ENCODE measurements at places on chromosomes 4 and X.

GRCh38 chr4:8117278-8117682 lies 41.3 kb downstream of the ABLIM2 start:
- peak; percentile 53 for DNase-seq

DNA sequence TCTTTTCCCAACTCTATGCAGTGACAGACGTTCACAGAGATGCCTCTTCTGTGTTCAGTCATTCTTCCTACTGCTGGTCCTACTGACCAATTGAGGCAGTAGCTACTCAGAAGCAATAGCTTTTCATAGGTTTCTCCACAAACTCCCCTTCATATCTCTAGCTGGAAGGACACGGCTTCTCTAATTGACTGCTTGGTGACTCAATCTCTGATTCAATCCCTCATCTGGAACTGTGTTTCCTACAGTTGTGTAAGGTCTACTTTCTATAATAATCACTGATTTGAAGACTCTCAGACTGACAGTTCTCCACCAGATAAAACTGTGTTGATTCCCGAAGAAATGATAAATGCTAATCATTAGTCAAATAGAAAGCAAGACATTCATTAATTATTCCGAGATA lies 111.5 kb downstream of the DTHD1 start:
- no peak for DNase-seq

DNA sequence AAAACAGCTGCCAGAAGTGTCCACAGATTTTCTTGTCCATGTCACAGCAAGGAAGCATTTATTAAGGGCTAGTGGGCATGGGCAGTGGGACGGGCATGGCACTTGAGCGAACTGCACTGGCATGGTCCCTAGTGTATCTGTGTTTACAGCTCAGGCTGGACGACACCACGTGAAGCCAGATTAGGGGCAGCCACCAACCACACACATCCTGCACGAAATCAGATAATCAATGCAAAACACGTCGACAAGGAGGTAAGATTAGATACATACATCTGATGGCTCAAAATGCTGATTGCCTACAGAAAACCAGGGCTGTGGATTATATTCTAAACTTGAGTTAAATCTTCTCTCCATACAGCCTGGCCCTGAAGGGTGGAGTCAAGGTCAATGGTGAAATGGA lies 103.8 kb upstream of the ATP6AP2 start:
- no peak for DNase-seq

GRCh38 chr4:25485104-25485503 lies 108.0 kb downstream of the ANAPC4 start:
- no peak for DNase-seq

DNA sequence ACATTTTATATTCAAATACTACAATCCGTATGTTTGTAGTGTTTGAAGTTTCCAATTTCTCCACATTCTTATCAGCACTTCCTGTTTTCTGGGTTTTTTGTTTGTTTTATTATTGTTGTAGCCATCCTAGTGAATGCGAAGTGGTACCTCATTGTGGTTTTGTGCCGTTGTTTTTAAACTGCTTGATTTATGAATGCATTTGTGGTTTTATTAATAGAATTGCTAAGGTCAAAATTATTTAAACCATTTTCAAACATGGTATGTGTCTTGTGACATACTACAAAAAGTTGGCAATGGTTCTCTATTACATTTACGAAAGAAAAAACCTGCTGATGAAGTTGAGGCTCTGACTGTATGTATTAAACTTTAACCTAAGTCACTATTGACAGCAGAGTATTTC lies 780.0 kb upstream of the MAGEB2 start:
- no peak for DNase-seq

- DNase-seq: peak; percentile 6
Measured at GRCh38 chr4:107988763-107989035, 990 bp upstream of the HADH start.

- DNase-seq: peak; percentile 6
Measured at GRCh38 chr4:130336585-130337217, 1240.7 kb downstream of the C4orf33 start.

DNA sequence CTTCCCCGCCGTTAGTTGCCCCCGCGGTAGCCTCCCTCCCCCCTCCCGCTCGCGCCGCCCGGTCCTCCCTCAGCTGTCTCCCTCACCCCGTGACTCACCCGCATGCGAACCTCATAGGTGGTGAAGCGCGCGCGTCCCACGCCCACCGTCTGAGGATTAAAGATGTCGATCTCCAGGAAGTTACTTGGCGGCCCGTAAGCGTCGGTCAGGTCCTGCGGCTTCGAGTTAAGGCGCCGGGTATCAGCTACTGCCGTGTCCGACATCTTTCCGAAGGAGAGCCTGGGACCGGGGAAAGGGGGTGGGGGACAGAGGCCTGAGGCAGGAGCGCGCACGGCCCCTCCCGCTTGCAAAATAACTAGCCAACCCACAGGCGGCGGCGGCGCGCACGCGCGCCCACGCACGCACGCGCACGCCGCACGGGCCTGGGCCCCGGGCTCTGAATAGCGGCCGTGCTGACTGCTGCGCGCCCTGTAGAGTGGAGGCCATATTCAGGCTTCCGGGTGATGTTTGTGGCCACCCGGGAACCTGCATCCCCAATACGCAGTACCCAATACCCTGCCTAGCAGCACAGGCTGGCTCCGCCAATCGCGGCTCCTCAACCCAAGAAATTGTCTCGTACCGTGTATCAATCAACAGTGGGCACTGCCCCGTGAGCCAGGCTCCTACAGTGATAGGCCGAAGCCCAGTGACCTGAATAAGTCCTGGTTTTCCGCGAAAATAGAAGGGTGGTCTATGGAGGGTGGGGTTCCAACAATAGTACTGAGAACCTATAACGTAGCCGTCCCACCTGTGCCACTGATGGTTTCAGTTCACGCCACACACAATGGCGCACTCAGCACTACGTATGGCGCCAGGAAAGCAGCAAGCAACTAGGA lies at the start of gene SNX12:
Gene SNX12, minus strand, starts transcription at position 291 of the 875 bp plus-strand sequence. Its CDS starts 28 bp downstream, at position 263.
- peak; percentile 89 for DNase-seq

- no peak for DNase-seq
Measured at GRCh38 chr4:137688651-137689050, 156.4 kb upstream of the PCDH18 start.

GRCh38 chrX:85052636-85053343 lies 49.1 kb downstream of the APOOL start:
- no peak for DNase-seq

DNA sequence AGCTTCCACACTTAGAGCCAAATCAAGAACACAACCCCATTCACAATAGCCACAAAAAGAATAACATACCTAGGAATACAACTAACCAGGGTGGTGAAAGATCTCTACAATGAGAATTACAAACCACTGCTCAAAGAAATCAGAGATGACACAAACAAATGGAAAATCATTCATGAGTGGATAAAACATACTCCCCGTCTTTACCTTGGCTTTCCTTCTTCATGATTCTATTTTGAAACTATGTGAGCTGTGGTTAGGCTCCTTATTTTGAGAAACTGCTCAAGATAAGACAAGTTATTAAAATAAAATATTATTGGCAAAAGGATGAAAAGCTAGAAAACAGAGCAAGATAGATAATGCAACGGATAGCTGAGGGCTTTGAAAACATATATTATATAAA lies 598.1 kb upstream of the FAT1 start:
- DNase-seq: no peak

- DNase-seq: no peak
Measured at GRCh38 chr4:84535901-84536300, 36.8 kb upstream of the NKX6-1 start.

GRCh38 chr4:4724321-4724720 lies 135.1 kb upstream of the MSX1 start:
- no peak for DNase-seq

DNA sequence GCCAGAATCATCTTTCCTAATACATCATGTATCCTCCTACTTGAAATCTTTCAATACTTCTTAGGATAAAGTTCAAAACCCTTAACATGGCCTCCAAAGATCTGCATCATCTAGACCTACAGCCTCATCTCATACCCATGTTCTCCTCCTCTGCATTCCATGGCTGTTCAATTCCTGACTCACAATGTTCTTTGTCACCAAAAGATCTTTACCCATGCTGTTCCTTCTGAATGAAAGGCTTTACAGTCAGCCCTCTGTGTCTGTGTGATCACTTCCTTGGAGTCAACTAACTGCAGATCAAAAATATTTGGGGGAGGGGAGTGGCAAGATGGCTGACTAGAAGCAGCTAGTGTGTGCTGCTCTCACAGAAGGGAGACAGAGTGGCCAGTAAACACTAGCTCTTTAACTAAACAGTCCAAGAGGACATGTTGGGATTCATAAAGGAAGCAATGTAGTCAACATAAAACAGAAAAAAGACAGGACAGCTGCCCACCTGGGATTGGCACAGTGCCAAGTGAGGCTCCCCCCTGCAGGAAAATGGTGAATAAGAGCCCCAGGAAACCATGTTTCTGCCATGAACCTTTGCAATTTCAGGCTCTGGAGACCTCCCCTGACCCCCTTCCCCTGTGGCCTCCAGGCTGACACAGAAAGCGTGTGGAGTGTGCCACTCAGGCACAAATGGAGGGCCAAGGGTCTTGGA lies 31.9 kb downstream of the CBR4 start:
- DNase-seq: no peak

- no peak for DNase-seq
Measured at GRCh38 chr4:41655177-41655576, 93.3 kb downstream of the PHOX2B start.

- DNase-seq: no peak
Measured at GRCh38 chrX:74104356-74105015, 199.5 kb upstream of the ZCCHC13 start.

DNA sequence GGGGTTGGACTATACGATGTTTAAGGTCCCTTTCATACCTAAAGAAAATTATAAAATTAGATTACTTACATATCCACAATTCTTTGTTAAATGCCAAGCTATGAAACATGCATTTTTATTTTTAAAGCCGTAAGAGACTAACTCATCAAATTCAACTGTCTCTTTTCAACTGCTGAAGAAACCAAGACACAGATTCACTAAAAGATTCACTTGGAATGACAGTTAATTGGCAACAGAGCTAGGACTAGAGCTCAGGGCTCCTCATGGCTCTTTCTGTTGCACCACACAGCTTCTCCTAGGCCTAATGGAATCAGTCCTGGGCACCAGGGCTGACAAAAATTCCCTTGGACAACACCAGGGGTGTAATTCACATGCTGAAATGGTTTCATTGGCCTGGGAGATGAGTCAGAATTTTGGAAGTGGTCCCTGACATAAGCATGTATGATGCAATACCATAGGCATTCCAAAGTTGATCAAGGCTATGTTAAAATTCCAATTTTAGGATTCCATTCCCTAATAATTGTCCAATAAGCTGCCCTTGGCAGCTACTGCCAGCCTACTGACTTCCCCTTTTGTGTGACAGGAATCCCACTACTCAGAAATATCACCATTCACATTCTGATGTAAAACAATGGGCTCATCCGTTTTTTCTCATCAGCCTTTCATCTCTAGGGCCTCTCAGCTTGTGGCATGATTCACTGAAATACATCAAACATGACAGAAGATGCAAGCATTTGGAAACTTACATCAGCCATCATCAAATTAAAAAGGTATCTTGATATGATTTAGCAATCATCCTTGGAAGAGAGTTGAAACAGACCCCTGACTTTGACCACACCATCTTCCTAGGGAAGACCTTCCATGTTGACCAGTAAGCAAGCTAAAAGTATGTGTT lies 54.2 kb downstream of the PLAC1 start:
- no peak for DNase-seq

- DNase-seq: no peak
Measured at GRCh38 chr4:8315435-8316250, 46.1 kb downstream of the HTRA3 start.

DNA sequence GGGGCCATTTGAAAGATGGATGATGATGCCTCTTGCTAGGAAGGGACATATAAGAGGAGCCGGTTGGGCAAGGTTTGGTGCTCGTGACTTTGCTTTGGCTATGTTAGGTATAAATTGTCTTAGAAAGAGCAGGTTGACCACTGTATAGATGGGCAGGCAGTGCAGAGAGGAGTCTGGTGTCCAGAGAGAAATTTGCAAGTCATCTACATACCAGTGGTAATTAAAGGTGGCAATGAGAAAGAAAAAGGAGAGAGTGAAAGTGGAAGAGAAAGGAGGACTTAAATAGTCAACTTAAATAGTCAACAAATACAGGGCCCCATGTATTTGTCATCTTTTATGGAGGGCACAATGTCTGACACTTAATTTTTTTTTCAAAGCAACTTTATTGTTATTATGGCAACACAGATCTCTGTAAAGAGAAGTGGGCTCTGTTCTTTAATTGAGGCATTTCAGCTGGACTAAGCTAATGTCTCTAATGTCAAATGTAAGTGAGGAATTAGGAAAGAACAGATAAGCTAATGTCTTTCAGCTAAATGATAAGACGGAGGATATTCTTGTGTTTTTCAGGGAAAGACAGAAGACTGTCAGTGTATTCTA lies 75.4 kb upstream of the ANXA3 start:
- DNase-seq: no peak

- DNase-seq: no peak
Measured at GRCh38 chr4:28557755-28558154, 1697.1 kb downstream of the STIM2 start.

DNA sequence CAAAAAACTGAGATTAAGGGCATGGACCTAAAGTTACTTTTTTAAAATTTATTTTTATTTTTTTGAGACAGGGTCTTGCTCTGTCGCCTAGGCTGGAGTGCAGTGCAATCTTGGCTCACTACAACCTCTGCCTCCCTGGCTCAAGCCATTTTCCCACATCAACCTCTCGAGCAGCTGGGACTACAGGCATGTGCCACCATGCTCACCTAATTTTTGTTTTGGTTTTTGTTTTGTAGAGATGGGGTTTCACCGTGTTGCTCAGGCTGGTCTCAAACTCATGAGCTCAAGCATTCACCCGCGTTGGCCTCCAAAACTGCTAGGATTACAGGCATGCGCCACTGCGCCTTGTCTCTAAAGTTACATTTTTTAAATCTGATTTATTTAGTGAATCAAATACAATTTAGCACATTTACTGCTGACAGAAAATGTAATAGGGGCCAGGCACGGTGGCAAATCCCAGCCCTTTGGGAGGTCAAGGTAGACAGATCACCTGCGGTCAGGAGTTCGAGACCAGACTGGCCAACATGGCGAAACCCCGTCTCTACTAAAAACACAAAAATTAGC lies 38.3 kb downstream of the GUCY1A1 start:
- no peak for DNase-seq

DNA sequence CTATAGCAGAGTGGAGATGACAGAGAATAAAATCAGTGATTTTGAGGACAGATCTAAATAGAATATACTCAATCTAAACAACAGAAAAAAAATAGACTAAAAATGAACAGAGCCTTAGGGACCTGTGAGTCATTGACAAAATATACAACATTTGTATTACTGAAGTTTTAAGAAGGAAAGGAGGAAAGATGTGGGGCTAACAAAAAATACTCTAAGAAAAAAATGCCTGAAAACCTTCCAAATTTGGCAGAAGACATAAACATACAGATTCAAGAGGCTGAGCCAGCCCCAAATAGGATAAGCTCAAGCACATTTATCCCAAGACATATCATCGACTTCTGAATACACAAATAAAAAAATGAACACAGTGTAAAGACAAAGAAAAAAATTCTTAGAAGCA lies 123.6 kb upstream of the INTU start:
- no peak for DNase-seq

Data from NCI-H526 treated with DMSO at 0.1 percent for 48 hours (cell line).